ENCODE measurements at places on chromosomes 12 and 14. TPM values are rescaled to one million over a fixed set of nuclear protein-coding genes. Genes with fewer than 3 reads are reported as not detected.

RNF212B gene
- polyA plus RNA-seq = not detected

GRCh38 chr14:39873791-39874190 is 441.6 kb upstream of the FBXO33 start:
- no peak for DNase-seq

AREL1 gene
- polyA plus RNA-seq = 87.1 TPM

DNA sequence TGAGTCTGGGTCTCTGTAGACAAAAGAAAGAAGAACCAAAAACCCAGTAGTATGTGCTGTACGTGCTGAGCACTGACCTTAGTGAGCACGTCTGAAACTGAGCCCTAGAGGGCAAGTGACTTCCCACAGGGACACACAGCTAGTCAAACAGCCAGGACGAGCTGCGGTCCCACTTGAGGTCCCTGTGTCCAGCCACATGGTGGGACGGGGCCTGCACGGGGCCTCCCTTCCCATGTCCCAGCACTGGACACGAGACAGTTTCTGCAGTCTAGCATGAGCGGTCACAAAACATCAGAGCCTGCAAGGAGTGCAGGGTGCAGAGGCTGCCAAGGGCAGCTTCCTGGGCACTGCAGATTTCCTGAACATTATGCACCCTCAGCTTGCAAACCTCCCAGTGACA is 121.6 kb downstream of the NCOR2 start:
- DNase-seq = no peak

CIROP gene
- polyA plus RNA-seq = not detected

GRCh38 chr12:12693111-12693671 is 2.8 kb downstream of the GPR19 start:
- DNase-seq = no peak

DNA sequence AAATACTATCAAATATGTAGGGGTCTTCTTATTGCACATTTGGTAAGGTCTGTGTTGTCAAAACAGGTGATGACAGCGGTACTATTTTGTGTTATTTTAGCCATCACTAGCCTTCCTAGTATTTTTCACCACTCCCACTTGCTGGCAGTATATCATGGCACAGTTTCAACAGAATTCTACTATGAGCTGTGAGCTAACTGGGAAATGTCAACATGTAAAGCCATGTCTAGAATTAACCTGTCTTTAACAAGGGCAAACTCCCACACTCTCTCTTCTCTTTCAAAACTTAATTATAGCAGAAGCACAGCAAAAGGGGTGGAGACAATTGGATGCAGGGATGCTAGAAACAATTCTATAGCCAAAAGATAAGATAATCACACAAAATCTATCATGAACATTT is 253.4 kb downstream of the PAX9 start:
- DNase-seq = no peak
